Ammon's horn (tissue), 1 donor: ENCODE measurements at places on chromosomes 6 and 20.

DNA sequence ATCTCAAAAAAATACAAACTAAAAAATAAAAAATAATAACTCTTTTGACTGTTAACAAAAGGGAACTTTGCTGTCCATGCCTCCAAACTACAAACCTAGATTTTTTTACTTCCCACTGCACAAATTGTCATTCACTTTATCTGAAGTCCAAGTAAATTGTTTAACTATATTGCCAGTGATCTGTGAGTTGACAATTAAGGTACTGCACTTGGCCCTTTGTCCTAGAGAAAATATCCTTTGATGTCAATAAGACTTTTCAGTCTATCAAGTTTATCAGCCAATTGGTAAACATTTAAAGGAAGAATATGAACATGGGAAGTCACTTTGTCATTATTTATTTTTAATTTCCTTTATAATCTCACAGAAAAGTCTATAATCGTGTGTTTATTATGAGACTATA, 19.3 kb upstream of the EPB41L2 start:
- DNase-seq, result no peak

- DNase-seq, result no peak
Observed at GRCh38 chr6:133559926-133560325, 318.8 kb downstream of the EYA4 start.

GRCh38 chr6:101826678-101827077, 433.2 kb downstream of the GRIK2 start:
- DNase-seq, result no peak

DNA sequence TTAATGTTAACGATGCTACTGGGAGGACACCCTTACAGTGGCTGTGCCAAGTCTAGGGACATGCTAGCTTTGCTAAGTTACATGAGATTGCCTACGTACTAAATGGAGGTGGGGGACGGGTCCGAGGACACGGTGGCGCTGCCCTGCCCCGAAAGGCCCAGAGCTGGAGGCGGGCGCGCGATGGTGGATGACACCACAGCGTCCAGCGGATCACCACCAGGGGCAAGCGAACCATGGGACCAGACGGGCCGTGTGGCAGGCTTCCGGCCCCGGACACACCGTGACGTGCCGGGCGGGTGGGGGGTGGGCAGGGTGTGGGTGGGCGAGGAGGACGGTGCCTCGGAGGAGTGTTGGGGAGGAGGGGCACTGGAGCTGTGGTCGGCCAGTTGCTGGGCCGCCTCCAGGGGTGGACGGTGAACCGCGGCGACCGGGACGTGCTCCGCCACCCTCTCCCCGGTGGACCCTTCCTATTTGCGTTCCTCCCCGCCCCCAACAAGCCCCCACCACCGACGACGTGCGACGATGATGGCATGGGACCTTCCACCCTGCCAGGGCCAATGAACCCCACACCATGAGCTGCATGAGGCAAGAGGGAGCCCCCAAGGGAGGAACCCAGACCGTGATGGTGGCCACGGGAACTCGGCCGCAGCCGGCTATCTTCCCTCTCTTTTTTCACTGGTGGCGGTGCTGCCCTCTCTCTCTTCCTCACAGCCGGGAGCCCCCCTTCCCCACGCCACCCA, 773.3 kb upstream of the DEFB115 start:
- DNase-seq, result no peak

- DNase-seq, result no peak
Observed at GRCh38 chr6:116087437-116088027, 13.1 kb upstream of the NT5DC1 start.

DNA sequence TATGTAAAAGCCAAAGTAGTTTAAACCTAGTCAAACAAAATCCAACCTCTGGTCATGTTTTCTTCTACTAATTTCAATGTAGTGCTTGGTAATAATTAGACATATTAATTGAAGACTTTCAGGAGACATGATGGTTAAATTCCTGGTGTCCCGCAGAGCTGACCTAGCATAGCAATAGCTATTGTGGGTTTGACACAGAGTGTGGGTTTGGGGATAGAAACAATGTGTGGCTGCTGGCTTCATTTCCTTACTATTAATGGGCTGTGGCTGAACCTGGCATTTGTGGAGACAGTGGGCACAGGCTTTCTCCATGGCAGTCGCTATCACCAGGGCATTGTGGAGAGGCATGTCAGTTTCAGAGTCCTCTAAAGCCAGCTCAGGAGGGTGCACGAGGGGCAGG, 54.1 kb upstream of the GGTLC1 start:
- no peak for DNase-seq

DNA sequence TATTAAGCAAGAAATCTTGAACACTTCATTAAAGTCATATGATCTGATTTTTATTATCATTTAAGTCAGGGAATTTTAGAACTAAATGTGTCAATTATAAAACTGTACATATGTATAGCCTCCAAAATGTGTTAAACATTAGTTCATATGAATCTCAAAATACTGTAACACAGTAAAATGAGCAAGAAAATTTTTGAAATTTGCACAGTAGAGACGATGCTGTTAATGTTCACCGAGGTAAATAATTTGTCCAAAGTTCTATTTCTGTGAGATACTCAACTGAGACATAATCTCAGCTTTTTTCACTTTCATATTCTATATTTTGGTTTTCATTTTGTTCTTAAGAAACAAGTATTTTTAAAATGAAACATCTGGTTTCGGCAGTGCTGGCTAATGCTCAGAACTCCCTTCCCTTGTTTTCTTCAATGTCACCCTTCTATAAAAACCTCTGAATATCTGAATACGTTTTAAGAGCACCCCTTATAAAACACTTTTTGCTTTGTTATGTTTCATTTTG, 353.1 kb downstream of the LAMA2 start:
- DNase-seq, result no peak

DNA sequence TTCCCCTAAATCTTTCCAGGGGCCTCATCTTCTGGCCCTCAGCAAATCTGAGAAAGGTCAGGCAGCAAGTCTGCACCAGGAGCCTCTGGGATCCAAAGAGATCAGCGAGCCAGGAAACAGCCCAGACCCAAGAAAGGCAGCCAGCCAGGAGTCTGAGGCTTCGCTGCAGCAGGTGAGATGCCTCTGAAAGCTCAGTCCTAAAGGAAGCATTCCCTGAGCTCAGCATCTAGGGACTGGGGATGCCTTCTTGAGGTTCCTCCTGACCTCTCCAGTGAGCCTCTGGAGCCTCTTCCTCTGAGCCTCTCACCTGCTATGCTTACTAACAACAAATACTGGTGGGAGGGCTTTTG, 118.8 kb upstream of the MAFB start:
- DNase-seq, result no peak

- DNase-seq, result peak; percentile 62
Observed at GRCh38 chr20:37336369-37337207, 9.4 kb upstream of the SRC start.

GRCh38 chr6:142518761-142519160, 217.0 kb downstream of the ADGRG6 start:
- DNase-seq, result no peak

DNA sequence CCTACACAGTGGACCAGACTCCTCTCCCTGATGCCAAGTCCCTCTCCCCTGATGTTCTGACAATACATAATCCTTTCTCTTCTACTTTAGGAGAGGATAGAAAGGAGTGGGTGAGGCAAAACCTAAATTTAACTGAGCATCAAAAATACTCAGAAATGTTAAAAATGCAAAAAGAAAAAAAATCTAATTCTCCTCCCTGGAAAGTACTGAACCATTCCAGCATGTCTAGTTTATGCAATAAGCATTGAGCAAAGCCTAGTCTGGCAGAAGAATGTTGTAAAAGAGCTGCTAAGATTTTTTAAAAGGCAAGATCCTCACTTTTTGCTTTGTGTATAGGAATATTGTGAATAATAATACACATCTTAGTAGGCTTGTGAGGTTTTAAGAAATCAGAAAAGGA, 116.6 kb upstream of the STXBP5 start:
- no peak for DNase-seq

DNA sequence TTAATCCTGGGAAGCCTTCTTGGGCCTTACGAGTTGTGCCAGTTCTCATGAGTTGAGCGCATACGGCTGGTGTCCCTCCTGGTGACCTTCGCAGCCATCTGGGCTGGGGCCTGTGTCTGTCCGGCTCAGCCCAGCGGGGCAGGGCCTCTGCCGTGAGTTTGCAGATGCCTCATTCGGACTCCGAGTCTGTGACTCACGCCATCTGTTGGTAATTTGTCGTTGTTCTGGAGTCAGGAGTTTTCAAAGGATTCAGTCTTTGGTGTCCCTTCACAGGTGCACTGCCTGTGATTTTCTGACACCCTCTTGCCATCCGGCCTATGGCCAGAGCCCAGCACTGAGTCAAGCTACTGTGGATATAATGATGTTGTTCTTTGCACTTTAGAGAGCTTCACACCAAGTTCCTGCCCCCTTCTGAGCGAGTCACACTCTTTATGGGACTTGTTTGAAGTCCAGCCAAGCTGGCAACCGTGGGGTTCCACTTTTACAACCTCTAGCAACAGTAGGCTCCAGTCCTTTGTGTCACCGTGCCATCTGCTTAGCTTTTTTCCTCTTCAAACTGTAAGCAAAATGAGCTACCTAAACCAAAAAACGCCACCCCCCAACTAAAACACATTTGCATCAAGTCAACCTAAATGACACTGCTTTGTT, 175.6 kb downstream of the AIG1 start:
- no peak for DNase-seq

DNA sequence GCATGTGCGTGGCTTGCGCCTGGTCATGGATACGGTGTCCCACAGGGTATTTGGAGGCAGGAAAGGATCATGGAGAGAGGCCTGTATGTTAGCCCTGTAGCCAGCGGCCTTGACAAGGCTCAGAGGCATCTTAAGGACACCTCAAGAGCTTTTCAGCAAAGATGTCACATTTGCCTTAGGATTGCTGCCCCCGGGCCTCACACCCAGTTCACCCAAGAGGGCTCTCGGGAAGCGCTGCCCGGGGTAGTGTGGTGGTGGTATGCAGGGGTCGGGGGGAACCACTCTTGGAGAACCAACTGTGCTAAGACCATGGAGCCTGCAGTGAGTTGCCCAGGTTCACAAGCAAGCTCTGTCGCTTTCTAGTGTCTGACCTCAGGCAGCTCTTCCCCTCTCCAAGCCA, 36.9 kb upstream of the VSTM2L start:
- no peak for DNase-seq

- DNase-seq, result peak; percentile 81
Observed at GRCh38 chr20:49344975-49345374, 67.1 kb upstream of the ZNFX1 start.

DNA sequence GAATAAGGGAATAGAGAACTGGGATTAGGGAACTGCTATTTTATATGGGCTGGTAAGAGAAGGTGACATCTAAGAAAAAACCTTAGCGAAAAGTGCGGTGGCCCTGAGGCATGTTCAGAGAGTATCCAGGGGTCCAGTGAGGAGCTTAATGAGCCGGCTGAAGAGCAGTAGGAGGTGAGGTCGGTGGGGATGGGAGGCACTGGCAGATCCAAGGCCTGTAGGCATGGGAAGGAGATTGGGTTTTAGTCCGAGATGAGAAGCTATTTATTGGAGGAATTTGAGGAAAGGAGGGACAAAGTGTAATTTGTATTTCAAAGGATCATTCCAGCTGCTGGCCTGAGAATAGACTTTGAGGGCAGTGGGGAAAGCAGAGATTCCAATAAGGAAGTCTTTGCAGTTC, 123.8 kb downstream of the QKI start:
- no peak for DNase-seq

DNA sequence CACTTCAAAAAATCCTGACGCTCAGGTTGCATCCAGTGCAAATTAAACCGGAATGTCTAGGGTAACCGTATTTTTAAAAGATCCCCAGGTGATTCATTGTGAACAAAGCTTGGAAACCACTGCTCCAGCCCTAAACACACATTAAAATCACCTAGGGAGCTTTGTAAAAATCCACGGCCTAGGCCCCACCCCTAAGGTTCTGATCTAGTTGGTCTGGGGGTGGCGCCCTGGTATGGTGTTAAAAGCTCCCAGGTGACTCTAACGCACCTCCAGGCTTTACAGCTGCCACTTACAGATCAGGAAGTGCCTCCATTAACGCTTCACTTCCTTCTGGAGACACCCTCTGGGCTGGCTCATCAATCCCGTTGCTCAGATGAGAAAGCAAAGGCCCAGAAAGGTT, 92.2 kb downstream of the GRM4 start:
- no peak for DNase-seq

GRCh38 chr6:46174904-46175303, 4.1 kb upstream of the ENPP5 start:
- DNase-seq, result no peak

GRCh38 chr6:108651340-108652227, 90.9 kb downstream of the FOXO3 start:
- DNase-seq, result peak; percentile 36

- DNase-seq, result no peak
Observed at GRCh38 chr20:12040261-12040660, 122.6 kb downstream of the BTBD3 start.

DNA sequence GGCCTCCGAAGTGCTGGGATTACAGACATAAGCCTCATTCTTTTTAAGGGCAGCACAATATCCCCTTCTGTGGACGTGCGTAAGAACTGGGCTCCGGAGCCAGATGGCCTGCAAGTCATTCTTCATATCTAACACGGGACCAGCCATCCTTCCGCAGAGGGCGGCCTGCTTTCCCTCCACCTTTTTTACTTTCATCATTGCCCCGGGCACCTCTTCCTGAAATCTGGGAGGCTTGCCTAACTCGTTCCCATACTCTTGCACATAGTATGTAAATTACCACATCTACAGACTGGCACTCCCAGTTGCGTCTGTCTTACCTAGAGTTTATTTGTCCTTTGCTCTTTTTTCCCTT, 29.9 kb upstream of the SLC23A2 start:
- DNase-seq, result no peak

DNA sequence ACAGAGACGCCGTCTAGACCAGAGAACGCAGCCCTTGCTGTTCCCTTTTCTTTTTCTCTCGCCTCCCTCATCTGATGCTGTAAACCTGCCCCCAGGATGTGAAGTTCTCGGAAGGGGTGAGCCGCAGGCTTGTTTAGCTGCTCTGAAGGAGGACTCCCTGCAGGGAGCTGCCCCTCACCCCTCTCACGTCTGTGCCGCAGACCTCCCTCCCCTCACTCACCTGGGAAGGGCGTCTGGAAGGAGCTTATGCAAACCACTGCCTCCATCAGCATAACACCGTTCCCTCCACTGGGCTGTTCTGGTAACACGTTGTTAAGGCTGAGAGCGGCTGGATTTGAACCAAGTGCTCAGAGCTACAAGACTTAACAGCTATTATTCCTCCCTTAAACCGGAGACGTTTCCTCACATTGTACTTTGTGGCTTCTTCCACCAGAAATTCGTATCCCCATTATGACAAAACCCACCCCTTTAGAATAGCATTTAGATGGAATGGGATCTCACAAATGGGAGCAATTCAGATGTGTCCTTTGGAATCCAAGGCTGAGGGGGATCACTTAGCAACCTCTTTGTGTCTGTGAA, 99.8 kb downstream of the SMOC2 start:
- DNase-seq, result no peak

GRCh38 chr6:165640806-165641205, 22.2 kb downstream of the PDE10A start:
- DNase-seq, result no peak

DNA sequence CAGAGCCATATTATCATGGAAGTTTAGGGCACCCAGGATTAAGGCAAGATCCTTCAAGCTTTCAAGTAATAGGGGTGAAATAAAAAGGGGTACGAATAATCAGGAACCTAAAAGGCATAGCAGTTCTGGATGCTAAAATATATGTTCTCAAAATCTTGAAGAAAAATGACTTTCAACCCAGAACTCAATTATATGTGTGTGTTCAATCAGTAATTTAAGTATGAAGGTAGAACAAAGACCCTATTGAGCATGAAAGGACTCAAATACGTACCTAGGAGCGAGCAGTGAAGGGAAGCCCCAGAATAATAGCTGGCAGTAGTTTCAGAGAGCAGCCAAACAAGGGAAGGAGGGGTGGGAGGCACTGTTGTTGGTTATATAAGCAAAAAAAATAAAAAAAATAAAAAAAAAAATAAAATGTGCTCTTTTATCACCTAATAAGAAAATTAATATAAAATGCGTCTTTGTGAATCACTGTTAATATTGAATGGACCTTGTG, 45.4 kb downstream of the MYO6 start:
- DNase-seq, result peak; percentile 67
